ENCODE measurements at places on chromosomes 16 and 17. TPM values are rescaled to one million over a fixed set of nuclear protein-coding genes. Genes with fewer than 3 reads are reported as not detected.
A peak's percentile ranks its signal among the peaks of the same experiment; 100 is the strongest.

HCRT gene
- polyA plus RNA-seq = not detected

CEMP1 gene
- polyA plus RNA-seq = not detected

DNA sequence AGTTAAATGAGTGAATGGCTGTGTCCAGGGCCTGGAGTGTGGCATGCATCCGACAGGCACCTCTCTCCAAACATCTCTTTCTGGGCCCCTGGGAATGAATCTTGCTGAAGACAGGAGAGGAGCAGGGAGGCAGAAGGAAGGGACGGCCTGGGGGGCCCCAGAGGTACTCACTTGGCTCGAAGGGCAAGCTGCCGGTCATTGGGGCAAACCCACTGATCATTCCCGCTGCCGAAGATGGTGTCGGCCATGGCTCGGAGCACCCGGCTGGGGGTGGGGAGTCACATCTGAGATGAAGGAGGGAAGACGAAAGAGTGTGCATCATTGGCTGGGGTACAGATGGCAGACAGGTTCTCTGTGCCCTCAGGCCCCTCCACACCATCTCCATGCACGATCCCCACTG lies 25.3 kb downstream of the RPH3AL start:
- no peak for DNase-seq

- DNase-seq = peak; percentile 34
Measured at GRCh38 chr17:63838631-63839171, 3.8 kb downstream of the SMARCD2 start.

GRCh38 chr17:17342242-17342945 lies 39.2 kb downstream of the NT5M start:
- no peak for DNase-seq

GRCh38 chr16:55492756-55493380 lies 13.9 kb downstream of the MMP2 start:
- no peak for DNase-seq
